ENCODE measurements at places on chromosomes 7 and 10.

DNA sequence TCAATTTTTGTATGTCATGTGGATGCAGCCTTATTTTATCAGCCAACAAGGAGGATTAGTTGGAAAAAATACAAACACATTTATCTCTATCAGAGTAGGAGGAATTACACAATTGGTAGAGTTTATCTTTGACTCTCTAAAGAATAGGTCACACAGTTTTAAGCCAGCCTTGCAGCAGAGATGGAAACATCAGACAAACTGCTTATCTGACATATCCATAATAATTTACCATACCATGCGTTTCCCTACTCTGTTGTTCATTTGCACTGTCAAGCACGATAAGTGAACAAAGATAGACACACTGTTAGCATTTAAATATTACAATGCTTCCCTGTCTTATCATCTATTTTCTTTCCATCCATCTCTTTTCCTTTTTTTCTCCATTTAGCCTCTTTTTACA is 283.7 kb upstream of the SMIM30 start:
- DNase-seq: no peak

- DNase-seq: no peak
These were observed 24.1 kb upstream of the SLK start for GRCh38 chr10:103942866-103943265.

GRCh38 chr7:19145434-19146115 is 354 bp upstream of the FERD3L start:
- no peak for DNase-seq

DNA sequence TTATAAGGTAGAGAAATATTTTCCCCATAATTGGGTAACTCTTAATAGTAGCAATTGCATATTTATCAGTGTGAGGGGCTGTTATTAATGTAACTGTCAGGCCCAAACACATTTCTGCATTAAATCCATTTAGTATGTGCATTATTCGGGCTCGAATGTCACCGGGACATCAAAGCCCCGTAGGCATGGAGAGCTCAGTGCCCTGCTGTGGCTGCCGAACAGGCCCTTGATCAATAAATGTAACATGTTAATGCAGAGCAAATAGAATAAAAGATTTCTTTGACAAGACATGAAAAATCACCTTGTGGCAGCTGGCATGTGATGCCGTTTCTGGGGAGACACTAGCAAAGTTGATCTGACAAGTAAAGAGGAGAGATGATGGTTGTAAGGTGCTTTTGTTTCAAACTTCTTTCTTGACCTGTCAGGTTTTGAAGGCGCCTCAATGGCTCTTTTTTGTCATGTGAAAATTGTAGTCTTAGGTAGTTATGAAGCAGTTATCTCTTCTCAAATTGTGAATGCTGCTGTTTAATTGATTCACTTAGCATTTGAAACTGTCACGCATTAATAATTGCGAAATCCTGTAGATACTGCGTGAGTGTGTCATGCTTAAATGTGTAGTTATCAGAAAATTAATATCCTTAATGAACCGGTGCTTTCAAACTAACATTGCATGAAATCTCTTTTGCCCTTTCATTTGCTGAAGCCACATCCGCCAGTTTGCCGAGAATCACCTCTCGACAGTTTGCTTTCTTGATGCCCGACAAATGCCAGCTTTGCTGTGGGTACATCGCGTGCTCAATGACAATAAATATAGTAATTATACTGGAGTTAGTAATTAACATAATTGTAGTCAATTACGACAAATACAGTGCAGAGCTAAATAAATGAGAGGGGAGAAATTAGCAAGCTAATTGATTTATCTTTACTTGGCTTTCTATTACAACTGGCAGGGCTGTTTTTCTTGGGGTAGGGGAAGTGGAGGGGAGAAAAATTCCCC is 19.5 kb downstream of the LRMDA start:
- DNase-seq: no peak

- DNase-seq: no peak
These were observed 485.1 kb upstream of the KLF6 start for GRCh38 chr10:4270116-4270515.

GRCh38 chr10:95475827-95476468 is 85.2 kb downstream of the SORBS1 start:
- DNase-seq: no peak

Measured in K562 (cell line).